ENCODE measurements at places on chromosomes 5 and 9.

DNA sequence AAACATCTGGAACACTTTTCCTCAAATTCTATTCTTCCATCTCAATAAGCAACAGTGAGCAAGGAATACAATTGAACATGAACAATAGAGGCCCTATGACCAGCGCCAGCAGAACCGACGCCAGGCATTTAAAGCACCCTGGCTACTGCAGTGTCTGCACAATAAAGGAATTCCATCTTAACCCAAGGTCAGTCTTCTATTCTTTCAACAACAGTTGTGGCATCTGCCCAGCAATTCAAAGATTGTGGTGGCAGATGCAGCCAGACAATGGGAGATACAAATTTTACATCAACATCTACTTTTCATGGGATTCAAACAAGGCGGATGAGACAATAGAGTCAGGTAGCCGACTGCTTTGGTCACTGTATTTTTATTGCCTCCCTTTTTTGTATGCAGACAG is 65.9 kb downstream of the ELL2 start:
- no peak for DNase-seq

GRCh38 chr9:35972093-35972492 is 14.1 kb upstream of the OR2S2 start:
- DNase-seq: peak; percentile 10

GRCh38 chr9:110356639-110357395 is 19.2 kb upstream of the TXNDC8 start:
- no peak for DNase-seq

GRCh38 chr5:62190173-62190572 is 115.8 kb upstream of the KIF2A start:
- DNase-seq: no peak

GRCh38 chr5:112794410-112794809 is 56.7 kb downstream of the APC start:
- DNase-seq: no peak

GRCh38 chr9:123867034-123867433 is 62.9 kb downstream of the DENND1A start:
- DNase-seq: no peak

- DNase-seq: no peak
Observed at GRCh38 chr5:81219389-81219788, 13.7 kb upstream of the CKMT2 start.

DNA sequence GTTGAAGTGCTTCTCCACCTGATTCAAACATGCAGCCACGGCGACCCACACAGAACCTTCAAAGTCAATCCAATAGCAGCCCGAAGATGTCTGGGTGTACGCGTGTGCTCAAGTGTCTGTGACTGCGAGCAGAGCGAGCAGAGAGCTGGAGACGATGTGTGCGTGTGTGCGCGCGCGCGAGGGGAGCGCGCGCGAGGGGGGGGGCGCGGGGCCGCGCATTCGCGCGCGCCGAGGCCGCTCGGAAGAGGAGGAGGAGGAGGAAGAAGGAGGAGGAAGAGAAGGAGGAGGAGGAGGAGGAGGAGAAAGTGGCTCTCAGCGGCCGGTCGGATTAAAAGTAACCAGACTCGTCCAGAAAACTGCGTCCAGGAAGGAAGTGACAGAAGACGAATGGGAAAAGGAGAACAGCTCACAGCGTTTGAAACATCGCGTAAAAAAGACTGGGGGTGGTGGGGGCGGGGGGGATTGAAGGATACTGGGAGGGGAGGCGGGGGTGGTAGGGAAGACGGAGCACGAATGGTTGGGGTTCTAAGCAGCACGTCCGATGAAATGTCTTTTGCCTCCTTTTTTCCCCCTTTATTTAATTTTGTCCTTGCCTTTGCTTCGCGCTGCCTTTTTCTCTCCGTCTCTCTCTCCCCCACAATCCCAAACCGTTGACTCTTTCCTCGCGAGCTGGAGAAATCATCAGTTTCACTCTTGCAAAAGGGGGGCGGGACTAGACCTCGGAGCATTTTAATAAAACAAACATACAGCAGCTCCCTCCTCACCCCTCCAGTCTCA is at the start of gene MEF2C:
Gene MEF2C, minus strand, starts transcription at position 126 of the 777 bp plus-strand sequence. CDS start 59,396 bp downstream, outside the sequence.
- no peak for DNase-seq

DNA sequence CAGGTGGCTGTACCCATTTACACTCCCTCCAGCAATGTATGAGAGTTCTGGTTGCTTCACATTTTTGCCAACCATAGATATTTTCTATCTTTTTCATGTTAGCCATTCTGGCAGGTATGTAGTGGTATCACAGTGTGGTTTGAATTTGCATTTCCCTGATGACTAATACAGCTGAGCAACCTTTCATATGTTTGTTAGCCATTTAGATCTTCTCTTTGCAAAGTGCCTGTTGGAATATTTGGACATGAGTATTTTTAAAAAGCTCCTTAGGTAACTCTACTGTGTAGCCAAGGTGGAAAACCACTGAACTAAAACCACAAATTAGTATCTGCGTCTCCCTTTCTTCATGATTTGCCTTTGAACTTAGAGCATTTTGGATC is 31.9 kb downstream of the IRF1 start:
- no peak for DNase-seq

DNA sequence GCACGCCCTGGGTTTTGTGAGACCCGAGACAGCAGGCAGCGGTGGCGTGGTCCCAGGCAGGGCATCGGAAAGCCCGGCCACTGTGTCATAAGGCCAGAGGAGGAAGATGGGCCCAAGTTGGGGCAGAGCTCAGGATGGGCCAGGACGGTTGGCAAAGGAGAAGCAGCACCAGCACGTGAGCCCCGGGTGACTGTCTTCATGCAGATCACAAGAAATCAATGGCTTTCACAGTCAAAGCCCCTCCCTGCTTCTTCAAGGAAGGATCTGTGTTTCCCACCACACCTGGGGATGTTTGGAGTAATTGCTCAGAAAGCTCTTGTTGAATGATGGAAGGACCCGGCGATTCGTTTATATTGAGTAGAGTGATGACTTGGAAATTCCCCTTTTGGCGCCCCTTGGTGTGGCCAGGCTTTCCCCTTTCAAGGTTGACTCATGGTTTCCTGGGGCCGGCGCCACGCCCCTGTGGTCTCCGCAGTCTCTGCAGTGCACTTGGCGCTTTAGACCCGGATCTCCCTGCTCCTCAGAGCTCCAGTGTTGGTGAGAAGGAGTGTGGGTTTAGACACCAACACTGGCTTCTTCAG is 52.1 kb downstream of the IL31RA start:
- peak; percentile 68 for DNase-seq

GRCh38 chr9:133862585-133863256 is 124.6 kb upstream of the SARDH start:
- DNase-seq: no peak

GRCh38 chr5:147061431-147061830 is 173.4 kb upstream of the STK32A start:
- no peak for DNase-seq

- DNase-seq: no peak
Observed at GRCh38 chr9:87471746-87472145, 25.9 kb upstream of the DAPK1 start.

DNA sequence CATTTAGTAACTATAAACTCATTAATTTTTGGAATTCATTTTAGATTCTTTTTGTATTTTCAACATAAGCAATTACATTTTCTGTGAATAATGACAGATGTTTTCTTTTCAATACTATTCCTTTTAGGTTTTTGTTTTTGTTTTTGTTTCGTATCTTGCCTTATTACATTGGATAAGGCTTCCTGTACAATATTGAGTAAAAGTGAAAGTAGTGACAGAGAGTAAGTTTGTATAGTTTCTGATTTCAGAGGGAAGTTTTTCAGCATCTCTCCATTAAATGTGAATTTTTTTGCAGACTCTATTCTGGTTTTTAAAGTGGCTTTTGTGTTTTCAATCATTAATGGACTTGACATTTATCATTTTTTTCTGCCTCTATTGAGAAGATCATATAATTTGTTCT is 12.8 kb upstream of the CAMK4 start:
- DNase-seq: no peak

DNA sequence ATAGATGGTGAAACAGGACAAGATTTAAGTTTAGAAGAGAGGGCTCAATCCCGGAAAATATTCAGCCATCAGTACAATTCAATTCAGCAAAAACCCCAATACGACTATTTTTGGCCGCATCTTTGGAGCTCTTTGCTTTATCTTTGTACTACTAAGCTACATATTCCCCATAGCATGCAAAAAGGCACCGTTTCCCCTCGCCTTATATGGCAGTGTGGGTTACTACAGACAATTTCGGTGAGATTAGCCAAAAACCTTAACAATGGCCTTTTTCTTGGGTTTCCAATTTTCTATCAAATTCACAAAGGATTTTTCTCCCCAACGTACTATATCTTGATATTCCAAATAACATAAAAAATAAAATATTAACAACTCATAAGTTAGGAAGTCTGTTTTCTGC is 382.6 kb downstream of the BNC2 start:
- DNase-seq: no peak

DNA sequence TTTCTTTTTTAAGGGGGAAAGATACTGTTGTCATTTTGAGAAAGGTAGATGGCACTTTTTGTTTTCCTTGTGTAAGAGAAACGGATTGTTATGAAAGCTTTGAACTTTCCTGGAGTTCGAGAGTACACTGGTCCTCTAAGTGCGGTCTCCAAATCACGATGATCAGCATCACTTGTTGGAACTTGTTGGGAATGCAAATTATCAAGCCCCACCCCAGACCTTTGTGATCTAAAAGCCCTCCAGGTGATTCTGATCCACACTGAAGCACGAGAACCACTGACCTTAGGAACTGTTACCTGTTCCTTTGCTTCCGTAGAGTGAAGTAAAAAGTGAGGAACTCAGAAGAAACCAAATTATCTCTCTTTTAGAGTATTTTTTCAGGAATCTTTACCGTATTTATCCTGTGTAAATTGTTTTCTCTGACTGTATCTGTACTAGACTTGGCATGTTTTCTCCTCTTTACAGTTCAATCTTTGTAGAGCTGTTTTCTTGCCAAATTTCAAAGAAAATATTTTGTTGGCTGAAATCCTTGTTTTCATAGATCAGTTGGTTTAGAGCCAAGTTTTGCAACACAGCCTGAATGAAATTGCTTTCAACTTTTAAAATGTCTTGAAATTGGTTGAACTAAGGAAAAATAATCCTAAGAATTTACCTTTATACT is 4.0 kb downstream of the MAT2B start:
- DNase-seq: no peak

- no peak for DNase-seq
Observed at GRCh38 chr5:122480146-122480545, 168.1 kb downstream of the SNCAIP start.

DNA sequence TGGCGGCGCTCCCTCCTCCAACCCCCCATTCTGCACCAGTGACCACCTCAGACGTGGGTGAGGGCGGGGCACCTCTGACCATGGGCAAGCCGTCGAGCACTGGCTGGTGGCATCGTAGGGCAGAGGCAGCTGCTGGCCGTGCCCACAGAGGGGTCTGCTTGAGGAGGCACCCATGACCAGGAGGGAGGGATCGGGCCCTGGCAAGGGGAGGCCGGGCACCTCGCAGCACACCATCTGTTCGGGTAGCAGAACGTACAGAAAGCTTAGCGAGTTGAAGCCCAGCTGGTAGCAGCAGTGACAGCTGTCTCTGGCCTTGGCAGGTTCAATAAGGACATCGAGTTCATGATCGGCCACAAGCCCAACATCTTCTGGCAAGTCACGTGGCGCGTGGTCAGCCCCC is 4.3 kb upstream of the SLC6A18 start:
- no peak for DNase-seq

GRCh38 chr9:123485216-123485615 is 129.2 kb downstream of the CRB2 start:
- DNase-seq: no peak

GRCh38 chr5:61020415-61020814 is 75.4 kb downstream of the NDUFAF2 start:
- DNase-seq: no peak

DNA sequence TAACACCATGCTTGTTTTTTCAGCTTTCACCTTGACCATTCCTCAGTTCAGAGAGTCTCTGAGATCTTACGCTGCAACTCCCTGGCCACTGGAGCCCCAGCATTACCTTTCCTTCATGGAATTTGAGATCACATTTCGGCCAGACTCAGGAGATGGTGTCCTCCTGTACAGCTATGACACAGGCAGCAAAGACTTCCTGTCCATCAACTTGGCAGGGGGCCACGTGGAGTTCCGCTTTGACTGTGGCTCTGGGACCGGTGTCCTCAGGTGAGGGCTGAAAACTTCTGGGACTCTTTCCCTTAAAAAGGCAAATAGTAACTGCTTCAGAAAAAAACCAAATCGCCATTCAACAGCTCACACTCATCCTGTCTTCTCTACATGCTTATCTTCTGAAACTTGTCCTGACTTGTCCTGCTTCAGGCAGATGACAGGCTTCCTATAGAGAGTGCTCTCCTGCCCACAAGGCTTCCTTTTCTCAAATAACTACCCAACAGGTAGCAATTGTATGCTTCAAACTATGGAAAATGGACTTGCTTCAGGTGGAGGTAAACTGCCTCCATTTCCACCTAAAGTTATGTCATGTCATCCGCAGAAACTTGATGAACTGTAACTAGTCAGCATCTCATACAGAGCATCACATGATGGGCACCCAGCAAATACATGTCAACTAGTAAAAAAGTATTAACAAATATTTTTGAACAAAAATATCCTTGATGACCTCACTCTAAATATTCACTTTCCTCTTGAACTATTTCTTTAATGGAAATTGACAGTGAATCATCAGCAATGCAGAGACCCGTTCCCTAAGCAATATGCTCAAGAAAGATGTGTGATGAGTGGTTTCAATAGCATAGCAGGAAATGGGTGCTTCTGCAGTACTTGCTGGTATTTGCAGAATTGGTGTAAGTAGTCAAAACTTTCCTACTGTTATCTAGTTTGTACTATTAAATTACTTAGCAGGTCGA is 129.2 kb downstream of the LIFR start:
- DNase-seq: no peak

- DNase-seq: no peak
Observed at GRCh38 chr5:176704817-176705216, 57.5 kb downstream of the TSPAN17 start.

- DNase-seq: no peak
Observed at GRCh38 chr5:96331210-96331609, 101.8 kb downstream of the PCSK1 start.

DNA sequence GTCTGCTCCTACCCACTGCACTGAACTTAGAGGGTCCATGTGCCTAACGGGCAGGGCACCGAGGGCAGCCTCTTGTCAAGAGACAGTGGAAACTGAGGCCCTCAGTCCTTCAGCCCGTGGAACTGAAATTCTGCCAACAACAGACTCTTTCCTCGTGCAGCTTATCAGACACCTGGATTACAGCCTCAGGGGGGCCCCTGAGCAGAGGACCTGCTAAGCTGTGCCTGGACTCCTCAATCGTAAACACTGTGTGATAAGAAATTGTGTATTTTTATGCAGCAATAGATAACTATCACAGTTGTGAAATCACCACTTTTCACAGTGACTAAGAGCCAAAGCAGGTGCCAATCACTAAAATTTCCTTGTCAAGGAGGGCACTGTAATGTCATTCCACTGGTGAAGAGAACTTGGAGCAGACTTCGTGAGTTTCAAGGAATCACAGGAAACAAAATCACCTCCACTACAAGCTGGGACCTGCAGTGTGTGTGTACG is 33.4 kb upstream of the CTSV start:
- no peak for DNase-seq

DNA sequence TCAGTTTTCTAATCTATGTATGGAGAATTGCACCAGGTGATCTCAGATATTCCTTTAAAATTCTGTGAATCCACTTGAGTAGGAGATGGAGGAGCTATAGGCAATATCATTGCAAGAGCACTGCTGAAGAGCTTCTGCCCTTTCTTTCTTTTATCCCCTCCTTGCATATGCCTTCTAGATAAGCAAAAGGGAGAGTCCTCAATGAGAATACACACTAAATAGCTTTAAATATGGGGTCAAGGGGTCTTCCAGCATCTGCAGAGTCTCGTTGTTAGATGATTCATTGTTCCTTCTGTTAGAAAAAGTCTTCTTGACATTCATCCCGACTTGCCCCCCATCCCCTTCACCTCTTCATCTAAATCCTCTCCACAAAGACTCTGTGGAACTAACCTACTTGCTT is 156.1 kb downstream of the PIK3R1 start:
- DNase-seq: no peak
